ENCODE measurements at places on chromosomes 6 and 20. TPM values are rescaled to one million over a fixed set of nuclear protein-coding genes. Genes with fewer than 3 reads are reported as not detected.
A peak's percentile ranks its signal among the peaks of the same experiment; 100 is the strongest.

Gene EYS
- not detected for total RNA-seq

Gene TCF15
- total RNA-seq, result not detected

Gene SMIM26
- total RNA-seq, result 55.7 TPM

Gene ADAM33
- total RNA-seq, result 34.7 TPM

DNA sequence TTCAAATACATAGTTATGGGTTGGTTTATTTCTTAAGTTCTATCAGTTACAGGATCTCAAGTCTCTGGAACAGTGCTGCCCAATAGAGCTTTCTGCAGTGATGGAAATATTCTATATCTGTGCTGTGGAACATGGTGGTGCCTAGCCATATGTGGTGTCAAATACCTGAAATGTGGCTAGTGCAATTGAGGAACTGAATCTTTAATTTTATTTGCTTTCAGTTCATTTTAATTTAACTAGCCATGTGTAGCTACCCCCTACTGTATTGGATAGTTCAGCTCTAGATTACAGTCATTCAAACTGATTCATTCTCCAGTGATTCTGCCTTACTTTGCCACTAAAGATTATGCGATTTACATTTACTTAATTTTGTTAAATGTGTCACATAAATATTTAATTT is 503.2 kb downstream of the CDKAL1 start:
- H3K4me3 ChIP-seq, result no peak overlapping the region
- no peak for DNase-seq
- no peak overlapping the region for H3K27ac ChIP-seq
- H3K27me3 ChIP-seq, result no peaks in the 10 kb centered on the region

GRCh38 chr20:59614714-59615113 is 10.4 kb downstream of the PHACTR3 start:
- H3K4me1 ChIP-seq, result no peaks in the 10 kb centered on the region
- H3K27me3 ChIP-seq, result no peaks in the 10 kb centered on the region
- H3K4me3 ChIP-seq, result no peak overlapping the region

- H3K36me3 ChIP-seq, result peaks cover 2% of the 10 kb centered on the region
- H3K27me3 ChIP-seq, result no peaks in the 10 kb centered on the region
- peaks cover 9% of the 10 kb centered on the region for H3K4me1 ChIP-seq
- no peak overlapping the region for H3K27ac ChIP-seq
Observed at GRCh38 chr6:19715167-19715551, 122.0 kb upstream of the ID4 start.

GRCh38 chr6:145480024-145480423 is 255.3 kb downstream of the EPM2A start:
- H3K27ac ChIP-seq, result no peak overlapping the region
- H3K27me3 ChIP-seq, result no peaks in the 10 kb centered on the region
- H3K36me3 ChIP-seq, result no peaks in the 10 kb centered on the region
- DNase-seq, result no peak

GRCh38 chr6:73738367-73739028 is 42.5 kb downstream of the CD109 start:
- no peaks in the 10 kb centered on the region for H3K36me3 ChIP-seq
- H3K27me3 ChIP-seq, result no peaks in the 10 kb centered on the region
- H3K4me1 ChIP-seq, result peaks cover 14% of the 10 kb centered on the region
- H3K4me3 ChIP-seq, result no peak overlapping the region

DNA sequence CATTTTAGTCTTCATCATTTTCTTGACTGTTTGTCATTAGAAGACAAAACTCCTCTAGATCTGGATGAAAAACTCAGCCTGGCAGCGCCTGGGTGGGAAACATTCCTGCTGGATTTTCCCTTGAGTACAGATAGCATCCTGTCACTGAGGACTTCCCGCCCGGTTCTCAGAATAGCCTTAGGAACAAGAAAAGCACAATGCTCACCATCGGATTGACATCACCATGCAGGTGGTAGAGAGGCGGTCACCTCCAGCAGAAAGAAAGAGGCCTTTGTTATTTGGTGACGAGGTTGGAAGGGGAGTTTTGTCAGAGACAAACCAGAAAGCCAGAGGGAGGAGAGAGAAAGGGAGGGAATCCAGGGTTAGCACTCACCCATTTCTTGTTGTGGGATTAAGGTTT is 39.8 kb downstream of the KIF25 start:
- no peak overlapping the region for H3K27ac ChIP-seq
- DNase-seq, result no peak
- peaks cover 36% of the 10 kb centered on the region for H3K4me1 ChIP-seq

DNA sequence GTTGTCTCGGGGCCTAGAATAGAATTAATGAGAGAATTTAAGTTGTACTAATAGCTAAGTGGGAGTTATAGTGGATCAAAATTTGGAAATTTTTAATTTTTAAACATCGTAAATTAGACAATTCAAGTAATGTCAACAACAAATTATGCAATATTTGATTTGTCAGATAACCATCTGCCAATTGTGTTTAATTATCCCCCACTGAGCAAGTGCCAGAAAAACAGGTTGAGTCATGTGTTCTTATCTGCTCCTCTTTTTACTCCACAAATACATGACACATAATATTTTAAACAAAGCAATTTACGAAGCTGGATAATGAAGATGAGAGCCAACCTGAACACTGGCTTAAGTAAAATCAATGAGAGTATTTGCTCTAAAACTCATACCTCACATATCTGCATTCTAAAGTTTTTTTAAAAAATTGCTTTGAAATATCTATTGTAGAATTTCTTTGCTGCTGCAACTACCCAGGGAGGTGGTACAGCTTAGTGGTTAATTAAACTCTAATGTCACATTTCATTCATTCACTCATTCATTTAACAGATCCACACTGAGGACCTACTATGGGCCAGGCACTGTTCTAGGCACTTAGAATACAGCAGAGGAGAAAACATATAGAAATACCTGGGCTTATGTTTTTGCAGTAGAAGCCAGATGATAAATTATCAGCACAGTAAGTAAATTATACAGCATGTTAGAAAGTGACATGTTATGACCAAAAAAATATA is 57.1 kb upstream of the MAP7 start:
- no peak for DNase-seq
- no peaks in the 10 kb centered on the region for H3K36me3 ChIP-seq
- no peak overlapping the region for H3K27ac ChIP-seq
- no peak overlapping the region for H3K4me3 ChIP-seq
- H3K27me3 ChIP-seq, result no peaks in the 10 kb centered on the region

DNA sequence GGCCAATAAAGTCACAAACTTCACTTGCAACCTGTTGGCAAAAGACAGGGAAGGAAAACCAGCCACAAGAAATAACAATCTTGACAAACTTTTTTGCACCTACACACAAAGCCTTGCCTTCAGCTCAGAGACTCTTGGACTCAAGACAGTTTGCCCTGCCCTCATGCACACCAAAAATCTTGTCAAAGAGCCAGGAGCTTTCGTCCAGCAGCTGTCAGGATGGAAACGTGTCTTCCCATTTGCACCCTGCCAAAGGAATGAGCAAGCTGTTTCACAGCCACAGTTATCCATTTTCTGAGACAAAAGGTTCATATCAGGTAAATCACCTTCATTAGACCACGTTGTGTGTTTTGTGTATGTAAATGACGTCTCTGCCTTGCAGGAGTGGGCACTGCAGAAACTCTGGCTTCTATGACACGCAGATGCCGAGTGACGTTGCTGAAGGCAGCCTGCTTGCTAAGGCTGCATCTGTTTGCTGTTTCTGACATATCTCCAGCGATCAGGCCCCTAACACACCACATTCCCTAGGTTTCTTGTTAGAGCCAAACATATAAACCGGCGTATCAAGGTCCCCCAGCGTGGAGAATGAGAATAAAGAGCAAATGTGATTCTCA is 193.4 kb downstream of the SYNDIG1 start:
- no peak overlapping the region for H3K27ac ChIP-seq
- no peak overlapping the region for H3K4me3 ChIP-seq
- peaks cover 7% of the 10 kb centered on the region for H3K27me3 ChIP-seq
- H3K4me1 ChIP-seq, result peaks cover 8% of the 10 kb centered on the region
- DNase-seq, result no peak

DNA sequence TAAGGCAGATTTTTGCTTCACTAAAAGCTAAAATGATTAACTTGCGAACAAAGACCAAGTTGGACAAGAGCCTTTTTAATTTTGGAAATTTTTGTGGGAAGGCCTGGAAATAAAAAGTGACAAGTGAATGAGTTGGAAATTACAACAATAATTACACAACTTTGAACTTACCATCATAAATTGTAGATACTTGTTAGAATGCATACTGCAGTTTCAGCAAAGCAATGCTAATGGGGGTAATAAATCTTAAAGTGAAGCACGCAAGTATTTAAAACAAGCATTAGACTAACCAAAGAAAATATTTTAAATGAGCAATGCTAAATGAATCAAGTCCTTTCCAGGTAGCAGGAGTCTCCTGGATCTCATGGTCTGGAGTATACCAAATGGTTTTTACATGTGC is 83.2 kb upstream of the EYA4 start:
- no peak for DNase-seq
- no peaks in the 10 kb centered on the region for H3K4me1 ChIP-seq
- H3K4me3 ChIP-seq, result no peak overlapping the region

DNA sequence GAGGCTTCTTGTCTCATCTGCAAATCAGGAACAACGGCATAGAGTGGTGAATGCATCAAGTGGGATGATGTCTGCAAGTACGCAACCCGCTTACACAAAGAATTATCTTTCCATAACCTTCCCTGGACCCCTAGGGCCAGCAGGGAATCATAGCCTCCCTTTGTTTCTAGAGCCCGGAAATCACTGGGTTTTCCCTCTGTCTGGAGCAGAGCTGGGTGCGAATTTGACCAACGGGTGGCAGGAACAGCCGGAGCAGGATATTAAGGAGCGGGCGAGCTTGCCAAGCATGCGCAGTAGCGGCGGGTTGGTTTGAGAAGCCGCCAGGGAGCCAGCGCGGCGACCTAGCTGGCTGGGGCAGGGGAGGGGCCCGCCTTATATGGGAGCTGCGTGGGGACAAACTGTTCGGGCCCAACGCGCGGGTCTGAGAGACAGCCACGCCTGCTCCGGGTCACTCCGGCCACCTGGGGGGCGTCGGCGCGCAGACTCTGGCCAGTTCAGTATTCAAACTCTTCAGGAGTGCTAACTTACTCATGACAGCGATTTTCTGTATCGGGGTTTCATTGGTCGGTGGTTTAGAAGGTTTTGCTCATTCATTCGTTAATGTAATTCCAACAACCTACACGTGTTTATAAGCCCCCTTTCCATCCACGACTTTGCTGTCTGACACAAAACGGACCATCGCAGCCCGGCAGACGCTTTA is 1.6 kb upstream of the KIF16B start:
- H3K4me3 ChIP-seq, result peak overlapping the region; percentile 91
- no peaks in the 10 kb centered on the region for H3K27me3 ChIP-seq
- peak overlapping the region; percentile 71 for H3K27ac ChIP-seq
- H3K4me1 ChIP-seq, result peaks cover 31% of the 10 kb centered on the region

GRCh38 chr20:37356387-37356786 is 10.4 kb downstream of the SRC start:
- no peaks in the 10 kb centered on the region for H3K27me3 ChIP-seq
- DNase-seq, result no peak
- peak overlapping the region; percentile 64 for H3K27ac ChIP-seq
- H3K4me1 ChIP-seq, result peaks cover 31% of the 10 kb centered on the region
- H3K4me3 ChIP-seq, result no peak overlapping the region

DNA sequence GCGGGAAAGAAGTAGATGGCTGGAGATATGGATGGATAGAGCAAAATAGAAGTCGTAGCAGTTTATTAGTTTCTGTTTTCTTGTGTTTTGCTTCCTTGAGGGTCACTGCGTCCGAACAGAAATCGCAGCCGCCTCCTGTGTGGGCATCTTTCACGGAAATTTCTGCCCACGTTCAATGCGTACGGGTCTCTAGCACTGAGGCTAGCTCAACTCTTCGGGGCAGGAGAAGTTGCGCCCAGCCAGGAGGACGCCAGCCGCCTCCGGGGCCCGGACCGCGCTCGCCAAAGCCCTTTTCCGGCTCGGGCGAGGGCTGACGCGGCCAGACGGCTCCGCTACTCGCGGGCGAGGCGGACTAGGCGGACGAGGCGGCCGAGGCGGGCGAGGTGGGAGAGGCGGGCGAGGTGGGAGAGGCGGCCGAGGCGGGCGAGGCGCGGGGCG is 814 bp downstream of the TFAP2B start:
- peak overlapping the region; percentile 85 for H3K4me3 ChIP-seq
- no peaks in the 10 kb centered on the region for H3K27me3 ChIP-seq
- peak; percentile 85 for DNase-seq
- H3K4me1 ChIP-seq, result peaks cover 31% of the 10 kb centered on the region
- peaks cover 9% of the 10 kb centered on the region for H3K36me3 ChIP-seq
- H3K27ac ChIP-seq, result peak overlapping the region; percentile 99

- H3K4me3 ChIP-seq, result peak overlapping the region; percentile 61
- H3K4me1 ChIP-seq, result peaks cover 97% of the 10 kb centered on the region
- peak overlapping the region; percentile 99 for H3K27ac ChIP-seq
- peaks cover 71% of the 10 kb centered on the region for H3K36me3 ChIP-seq
Observed at GRCh38 chr6:52517502-52518278, 59.2 kb downstream of the TRAM2 start.

DNA sequence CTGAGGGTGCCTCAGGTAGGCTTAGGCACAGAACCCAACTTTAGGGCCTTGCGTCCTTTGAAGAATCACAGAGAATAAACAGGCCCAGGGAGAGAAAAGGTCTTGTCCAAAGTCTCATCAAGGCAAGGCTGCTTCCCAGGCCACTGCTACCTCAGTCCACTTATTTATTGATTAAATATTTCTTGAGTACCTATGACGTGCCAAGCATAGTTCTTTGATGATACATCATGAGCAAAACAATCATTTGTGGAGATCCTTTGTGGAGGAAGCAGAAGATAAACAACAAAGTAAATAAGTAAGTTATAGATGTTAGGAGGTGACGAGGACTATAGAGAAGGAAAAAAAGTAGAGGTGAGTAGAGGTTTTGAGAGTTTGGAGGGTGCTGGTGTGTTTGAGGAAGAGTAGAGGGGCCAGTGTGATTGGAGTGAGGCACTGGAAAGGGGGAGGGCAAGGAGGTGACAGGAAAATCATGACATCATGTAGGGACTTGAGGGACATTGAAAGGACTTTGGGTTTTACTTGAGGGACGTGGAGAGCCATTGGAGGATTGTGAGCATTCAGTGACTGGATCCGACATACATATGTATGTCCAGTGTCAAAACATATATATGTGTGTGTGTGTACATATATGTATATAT is 14.1 kb upstream of the CHMP4B start:
- H3K4me3 ChIP-seq, result no peak overlapping the region
- H3K27ac ChIP-seq, result no peak overlapping the region
- no peaks in the 10 kb centered on the region for H3K27me3 ChIP-seq
- no peak for DNase-seq

GRCh38 chr6:113630738-113631535 is 226.2 kb upstream of the MARCKS start:
- peaks cover 68% of the 10 kb centered on the region for H3K4me1 ChIP-seq
- peak overlapping the region; percentile 98 for H3K27ac ChIP-seq
- H3K27me3 ChIP-seq, result no peaks in the 10 kb centered on the region
- H3K4me3 ChIP-seq, result no peak overlapping the region
- no peak for DNase-seq

GRCh38 chr20:59103573-59103972 is 60.0 kb upstream of the ZNF831 start:
- no peaks in the 10 kb centered on the region for H3K4me1 ChIP-seq
- H3K4me3 ChIP-seq, result no peak overlapping the region
- DNase-seq, result no peak
- H3K36me3 ChIP-seq, result no peaks in the 10 kb centered on the region

- H3K36me3 ChIP-seq, result no peaks in the 10 kb centered on the region
- no peak overlapping the region for H3K27ac ChIP-seq
- no peak overlapping the region for H3K4me3 ChIP-seq
- H3K4me1 ChIP-seq, result no peaks in the 10 kb centered on the region
Observed at GRCh38 chr20:58094160-58094559, 134.3 kb downstream of the ANKRD60 start.

GRCh38 chr6:35745509-35745908 is 8.7 kb downstream of the ARMC12 start:
- H3K4me1 ChIP-seq, result no peaks in the 10 kb centered on the region
- peaks cover 13% of the 10 kb centered on the region for H3K27me3 ChIP-seq
- DNase-seq, result no peak
- H3K27ac ChIP-seq, result no peak overlapping the region
